ENCODE measurements at places on chromosomes 3 and 15.

- DNase-seq, result no peak
Observed at GRCh38 chr3:7565574-7565973, 704.7 kb downstream of the GRM7 start.

DNA sequence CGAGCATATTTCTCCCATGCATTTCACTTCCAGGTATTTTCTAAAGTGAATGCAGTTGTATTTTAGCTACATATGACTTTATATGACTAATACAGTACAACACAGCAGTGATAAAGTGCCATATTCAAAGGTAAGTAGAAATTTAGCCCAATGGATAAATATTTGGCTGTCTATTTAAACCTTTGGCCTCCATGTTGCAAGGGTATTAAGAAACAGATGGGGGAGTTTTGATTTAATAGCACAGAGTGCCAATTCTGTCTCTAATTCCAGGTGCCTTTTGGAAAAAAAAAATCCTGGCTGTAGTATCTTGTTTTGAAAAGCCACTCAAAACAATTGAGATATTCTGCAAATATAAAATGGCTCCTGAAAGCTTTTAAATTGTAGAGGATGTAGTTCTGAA lies 44.9 kb upstream of the SGO1 start:
- DNase-seq, result no peak

DNA sequence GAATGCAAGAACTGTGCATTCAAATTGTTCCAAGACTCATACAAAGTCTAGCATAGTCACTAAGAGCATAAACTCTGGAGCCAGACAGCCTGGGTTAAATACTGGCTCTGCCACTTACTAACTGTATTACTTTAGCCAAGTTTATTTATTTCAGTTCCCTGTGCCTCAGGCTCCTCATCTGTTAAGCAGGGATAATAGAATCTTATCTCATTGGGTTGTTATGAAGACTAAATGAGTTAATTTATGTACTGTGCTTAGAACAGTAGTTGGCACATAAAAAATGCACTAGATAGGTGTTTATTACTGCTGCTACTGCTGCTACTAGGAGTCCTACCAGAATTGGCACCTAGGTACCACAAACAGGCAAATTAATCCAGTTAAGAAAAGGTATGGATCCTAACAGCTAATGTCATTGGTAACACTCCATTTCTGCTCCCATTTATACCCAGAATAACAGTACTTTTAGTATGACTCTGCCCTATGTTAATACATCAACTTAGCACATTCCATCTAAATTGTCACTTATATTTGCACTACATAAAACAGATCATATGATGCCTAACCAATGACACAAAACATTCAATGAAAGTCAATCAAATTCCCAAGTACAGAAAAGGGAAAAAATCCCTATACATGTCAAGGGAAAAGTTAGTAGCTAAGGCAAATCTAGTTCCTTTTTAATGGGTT lies 45.7 kb downstream of the GSK3B start:
- DNase-seq, result no peak

DNA sequence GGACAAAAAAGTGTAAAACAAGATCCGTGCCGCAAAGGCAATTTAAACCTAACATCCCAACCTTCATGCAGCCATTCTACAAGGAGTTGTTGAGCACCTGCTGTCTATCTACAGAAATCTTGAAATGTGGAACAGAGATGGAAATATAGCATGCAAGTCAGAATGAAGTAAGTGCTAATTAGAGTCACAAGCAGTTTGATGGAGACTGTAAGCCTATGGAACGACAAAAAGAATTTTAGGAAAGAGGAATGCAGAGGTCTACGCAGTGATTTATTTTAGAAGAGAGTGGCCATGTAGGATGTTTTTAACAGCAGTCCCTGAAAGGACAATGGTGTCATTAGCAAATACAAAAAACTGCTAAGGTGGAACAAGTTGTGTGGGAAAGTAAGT lies 851 bp upstream of the DCBLD2 start:
- no peak for DNase-seq

DNA sequence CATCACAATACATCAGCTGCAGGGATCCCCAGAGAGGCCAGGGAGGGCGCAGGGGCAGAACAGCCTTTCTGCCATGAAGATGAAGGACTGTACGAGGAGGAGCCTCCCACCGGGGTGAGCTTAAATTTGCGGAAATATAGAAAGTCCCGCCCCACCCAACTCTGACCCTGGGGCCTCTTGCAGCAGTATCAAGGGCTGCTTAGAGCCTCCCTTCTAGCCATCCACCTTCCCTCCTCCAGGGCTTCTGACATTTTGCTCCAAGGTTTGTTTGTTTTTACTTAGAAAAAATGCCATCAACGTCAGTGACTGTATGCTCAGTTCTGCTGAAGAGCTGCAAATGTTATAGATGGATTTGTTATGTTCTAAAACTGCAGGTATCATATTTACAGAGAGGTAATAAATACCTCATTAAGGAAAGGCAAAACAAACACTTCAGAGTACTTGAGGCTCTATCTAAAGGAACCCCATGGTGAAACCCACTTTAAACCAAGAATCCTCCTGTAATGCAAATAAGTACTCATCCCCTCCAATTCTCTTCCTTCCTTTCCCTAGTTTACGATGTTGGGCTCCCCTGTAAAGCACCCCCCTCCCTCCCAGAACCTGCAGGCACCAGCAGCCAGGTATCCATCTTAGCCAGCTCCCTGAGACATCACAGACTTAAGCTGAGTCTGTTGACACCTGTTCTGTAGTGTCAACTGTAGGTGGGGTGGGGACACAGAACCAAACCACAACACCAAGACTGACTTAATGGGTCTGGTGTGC lies 30.5 kb downstream of the RFTN1 start:
- DNase-seq, result peak; percentile 54

- no peak for DNase-seq
Observed at GRCh38 chr3:129320261-129320660, 41.6 kb downstream of the HMCES start.

DNA sequence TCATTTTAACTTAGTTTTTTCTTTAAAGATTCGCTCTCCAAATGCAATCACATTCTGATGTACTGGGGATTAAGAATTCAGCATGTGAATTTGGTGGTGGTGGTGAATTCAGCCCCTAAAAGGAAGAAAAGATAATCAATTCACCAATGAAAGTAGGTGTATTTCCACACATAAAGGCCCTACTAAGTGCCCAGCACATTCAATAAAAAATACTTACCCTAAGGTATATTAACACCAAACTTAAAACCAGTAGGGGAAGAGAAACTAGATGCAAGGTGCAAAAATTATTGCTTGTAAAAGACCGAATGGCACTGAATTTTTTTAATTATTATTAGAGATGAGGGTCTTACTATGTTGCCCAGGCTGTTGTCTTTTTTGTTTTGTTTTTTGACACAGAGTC lies 16.8 kb upstream of the SUCNR1 start:
- DNase-seq, result no peak

GRCh38 chr3:48469046-48469915 lies 22.7 kb downstream of the ATRIP start:
- no peak for DNase-seq

GRCh38 chr15:77599899-77600298 lies 32.8 kb downstream of the LINGO1 start:
- peak; percentile 43 for DNase-seq

GRCh38 chr15:68241088-68241935 lies 11.8 kb upstream of the CLN6 start:
- no peak for DNase-seq

DNA sequence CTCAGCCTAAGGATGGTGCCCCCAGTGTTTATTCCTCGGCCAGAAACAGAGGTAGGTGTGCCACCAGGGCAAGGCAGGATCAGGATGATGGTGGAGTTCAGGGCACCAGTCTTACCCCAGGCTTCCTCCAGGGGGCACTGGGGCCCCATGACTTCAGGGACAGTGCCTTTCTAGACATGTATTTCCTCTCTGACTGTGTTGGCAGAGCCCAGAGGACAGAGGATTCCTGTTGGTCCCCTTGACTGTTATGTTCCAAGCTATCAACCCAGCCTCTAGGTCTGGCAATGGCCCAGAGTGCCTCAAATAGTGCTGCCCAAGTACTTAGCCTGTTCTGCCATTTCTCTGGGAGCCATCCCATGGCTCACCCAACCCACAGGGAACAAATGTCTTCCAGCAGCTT lies 2.8 kb downstream of the HEMK1 start:
- DNase-seq, result peak; percentile 54

DNA sequence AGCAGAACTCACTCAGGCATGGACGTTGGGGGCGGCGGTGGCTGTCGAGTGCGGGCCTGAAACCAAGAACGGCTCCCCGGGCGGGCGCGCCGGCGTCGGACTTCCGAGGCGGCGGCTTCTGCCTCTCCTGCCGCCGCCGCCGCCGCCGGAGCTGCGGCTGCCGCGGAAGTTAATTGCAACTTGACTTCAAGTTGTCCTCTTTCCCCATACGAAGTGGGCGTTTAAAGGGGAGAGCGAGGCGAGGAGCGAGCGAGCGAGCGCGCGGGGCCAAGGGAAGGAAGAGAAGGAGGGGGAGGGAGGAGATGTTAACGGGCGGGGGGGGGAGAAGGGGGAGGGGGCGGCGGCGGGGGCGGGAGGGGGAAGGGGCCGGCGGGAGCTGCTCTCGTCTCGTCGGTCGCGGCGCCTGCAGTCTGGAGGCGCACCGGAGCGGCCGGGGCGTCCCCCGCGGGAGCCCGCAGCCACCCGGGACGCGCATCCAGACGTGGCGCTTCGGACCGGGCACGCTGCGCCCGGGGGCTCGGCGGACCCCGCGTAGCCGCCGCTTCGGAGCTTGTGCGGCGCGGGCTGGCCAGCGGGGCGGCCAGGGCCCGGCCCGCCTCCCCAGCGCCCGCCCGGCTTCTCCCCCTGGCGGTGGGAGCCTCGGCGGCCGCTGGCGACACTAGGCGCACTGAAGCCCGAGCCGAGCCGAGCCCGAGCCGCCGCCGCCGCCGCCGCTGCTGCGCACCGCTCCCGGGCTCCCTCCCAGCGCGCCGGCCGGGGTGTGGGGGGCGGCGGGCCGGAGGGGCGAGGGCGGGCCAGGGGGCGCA lies 19.7 kb upstream of the SATB1 start:
- peak; percentile 77 for DNase-seq

- no peak for DNase-seq
Observed at GRCh38 chr3:4982773-4983738, 3.8 kb downstream of the BHLHE40 start.

DNA sequence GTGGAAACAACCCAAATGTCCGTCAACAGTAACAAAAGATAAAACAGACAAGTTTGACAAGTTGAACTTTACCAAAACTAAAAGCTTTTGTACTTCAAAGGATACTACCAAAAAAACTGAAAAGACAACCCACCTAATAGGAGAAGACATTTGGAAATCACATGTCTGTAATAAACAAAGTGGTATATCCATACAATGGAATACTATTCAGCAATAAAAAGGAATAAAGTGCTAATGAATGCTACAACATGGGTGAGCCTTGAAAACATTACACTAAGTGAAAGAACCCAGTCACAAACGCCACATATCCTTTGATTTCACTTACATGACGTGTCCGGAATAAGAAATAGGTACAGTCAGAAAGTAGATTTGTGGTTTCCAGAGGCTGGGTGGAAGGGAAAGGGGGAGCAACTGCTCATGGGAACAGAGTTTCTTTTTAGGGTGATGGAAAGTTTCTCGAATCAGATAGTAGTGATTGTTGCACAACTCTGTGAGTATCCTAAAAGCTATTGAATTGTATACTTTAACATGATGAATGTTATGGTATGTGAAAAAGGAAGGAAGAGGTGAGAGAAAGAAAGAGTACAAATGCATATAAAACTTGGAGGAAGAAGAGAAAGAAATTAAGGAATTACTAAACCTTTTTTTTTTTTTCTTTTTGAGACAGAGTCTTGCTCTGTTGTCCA lies 72.7 kb upstream of the ABHD2 start:
- DNase-seq, result no peak

GRCh38 chr15:39663704-39664250 lies 82.9 kb downstream of the THBS1 start:
- no peak for DNase-seq

GRCh38 chr15:60635507-60636352 lies 156.8 kb upstream of the ICE2 start:
- no peak for DNase-seq

GRCh38 chr3:170196833-170197232 lies 15.3 kb upstream of the PHC3 start:
- DNase-seq, result no peak

- DNase-seq, result no peak
Observed at GRCh38 chr3:157408499-157409149, 28.0 kb upstream of the PTX3 start.

DNA sequence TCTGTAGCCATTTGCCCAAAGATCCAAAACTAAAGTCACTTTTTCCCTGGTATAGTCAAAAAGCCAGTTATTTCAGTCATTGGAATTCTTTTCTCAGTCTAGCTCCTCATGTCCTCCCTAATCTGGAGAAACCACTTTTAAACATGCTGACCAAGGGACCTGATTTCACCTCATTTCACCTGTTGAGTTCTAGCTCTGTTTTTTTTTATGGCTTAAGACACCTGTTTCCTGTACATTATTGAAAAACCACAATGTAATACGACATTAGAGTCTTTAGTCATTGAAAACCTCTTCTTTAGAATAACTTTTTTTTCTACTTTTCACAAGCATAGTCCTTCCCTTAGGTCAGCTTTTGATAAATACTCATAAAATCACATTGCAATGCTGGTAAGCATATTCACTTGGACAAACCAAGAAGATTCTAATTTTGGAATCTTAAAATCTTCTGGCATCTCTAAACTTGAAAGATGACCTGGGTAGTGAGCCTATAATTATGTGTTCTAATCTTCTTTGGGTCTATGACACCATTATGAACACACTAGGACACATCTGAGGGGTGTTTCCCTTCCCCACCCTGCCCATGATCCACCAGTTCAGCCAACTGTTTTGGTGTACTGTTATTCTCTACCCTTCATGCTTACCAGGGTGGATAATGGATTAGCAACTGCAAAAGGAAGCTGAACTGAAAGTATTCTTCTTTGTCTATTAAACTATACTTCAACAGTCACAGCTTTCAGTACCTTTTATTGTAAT lies 103.5 kb upstream of the FXR1 start:
- DNase-seq, result no peak

DNA sequence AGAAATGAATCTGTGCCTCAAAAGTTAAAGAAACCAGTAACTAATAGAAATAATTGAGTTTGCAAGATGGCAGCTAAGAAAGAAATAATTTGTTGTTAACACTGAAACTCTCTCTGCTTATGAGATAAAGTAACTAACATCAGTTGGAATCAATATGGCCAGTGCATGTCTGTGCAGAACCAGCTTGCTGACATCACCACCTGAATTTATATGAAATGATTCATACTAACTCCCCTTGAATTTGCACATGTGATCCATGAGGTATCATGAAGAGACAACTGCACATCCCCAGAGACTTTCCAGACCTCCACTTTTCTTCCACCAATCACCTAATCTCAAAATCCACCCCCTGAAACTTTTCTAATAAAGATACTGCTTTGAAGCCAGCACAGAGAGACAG lies 10.3 kb upstream of the SLC25A38 start:
- DNase-seq, result no peak

- DNase-seq, result no peak
Observed at GRCh38 chr15:29067949-29068348, 182.2 kb downstream of the APBA2 start.
